Hepatic stellate cell (primary cell): ENCODE measurements at places on chromosomes 5 and 9.

- no peak for DNase-seq
Observed at GRCh38 chr9:78210841-78211301, 25.0 kb upstream of the CEP78 start.

GRCh38 chr9:37342895-37343294 lies 79.6 kb upstream of the GRHPR start:
- no peak for DNase-seq

DNA sequence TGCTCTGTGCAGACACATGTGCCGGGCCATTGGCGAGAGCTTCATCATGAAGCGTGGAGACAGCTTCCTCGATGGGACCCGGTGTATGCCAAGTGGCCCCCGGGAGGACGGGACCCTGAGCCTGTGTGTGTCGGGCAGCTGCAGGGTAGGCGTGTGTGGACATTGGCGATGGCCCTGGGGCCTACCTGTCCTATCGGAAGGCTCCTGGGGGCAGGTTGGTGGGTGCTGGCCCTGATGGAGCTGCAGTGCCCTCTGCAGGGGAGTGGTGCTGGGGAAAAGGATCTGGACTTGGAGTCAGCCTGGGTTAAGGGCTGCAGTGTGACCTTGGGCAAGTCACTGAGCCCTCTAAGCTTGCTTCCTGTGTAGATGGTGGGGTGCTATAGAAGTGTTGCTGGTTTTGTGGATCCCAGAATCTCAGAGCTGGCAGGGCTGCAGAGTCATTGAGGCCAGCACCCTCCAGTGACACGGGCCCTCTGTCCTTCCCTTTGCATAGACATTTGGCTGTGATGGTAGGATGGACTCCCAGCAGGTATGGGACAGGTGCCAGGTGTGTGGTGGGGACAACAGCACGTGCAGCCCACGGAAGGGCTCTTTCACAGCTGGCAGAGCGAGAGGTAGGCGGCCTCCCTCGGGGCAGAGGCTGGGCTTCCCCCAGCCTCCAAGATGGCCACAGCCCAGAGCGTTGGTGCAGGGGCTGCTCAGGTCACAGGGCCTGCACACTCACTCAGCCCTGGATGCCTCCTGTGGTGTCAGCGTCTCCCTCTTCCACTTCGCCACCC lies 15.8 kb downstream of the ADAMTS13 start:
- no peak for DNase-seq

- DNase-seq = peak; percentile 20
Observed at GRCh38 chr9:83220730-83221129, 157.8 kb upstream of the RASEF start.

GRCh38 chr5:43769571-43770355 lies 166.8 kb downstream of the NNT start:
- DNase-seq = peak; percentile 22

DNA sequence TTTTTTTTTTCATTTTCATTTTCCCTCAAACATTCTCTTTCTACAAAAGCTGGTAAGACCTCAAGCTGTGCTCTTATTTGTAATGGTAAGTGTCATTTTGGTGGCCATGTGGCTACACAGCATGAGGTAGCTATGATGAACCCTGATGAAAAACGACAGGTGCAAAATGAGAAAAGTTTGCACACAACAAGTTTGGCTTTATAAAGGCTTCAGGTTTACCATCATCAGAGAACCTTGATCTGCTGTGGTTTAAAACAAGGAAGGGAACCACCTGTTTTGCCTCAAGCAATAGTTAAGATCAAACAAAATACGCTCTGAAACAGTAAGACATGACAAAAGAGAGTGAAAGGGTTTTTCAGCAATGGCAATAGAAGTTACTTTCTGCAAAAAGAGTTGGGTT lies 1124.6 kb upstream of the ACO1 start:
- no peak for DNase-seq

DNA sequence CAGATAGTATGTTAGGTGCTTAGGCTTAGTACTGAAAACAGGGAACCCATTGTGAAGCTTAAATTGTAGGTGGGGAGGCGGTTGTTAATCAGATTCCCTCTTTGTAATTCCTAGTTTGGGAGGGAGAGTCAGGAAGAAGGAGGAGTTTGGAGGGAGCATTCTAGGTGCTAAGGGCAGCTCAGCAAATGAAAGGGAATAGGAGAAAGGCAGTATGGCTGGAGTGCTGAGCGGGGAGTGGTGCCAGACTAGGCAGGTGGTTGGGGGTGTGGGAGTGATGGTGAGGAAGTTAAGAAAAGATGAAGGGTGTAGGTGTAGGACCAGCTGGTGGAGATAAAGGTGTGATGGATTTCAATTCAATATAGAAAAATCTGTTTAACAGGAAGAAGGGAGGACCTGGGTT lies 11.1 kb upstream of the GARNL3 start:
- no peak for DNase-seq

GRCh38 chr5:79962575-79963222 lies 28.4 kb downstream of the MTX3 start:
- DNase-seq = peak; percentile 9

GRCh38 chr9:18238752-18239447 lies 235.1 kb upstream of the ADAMTSL1 start:
- no peak for DNase-seq

GRCh38 chr5:97624886-97625285 lies 441.8 kb upstream of the RIOK2 start:
- no peak for DNase-seq

DNA sequence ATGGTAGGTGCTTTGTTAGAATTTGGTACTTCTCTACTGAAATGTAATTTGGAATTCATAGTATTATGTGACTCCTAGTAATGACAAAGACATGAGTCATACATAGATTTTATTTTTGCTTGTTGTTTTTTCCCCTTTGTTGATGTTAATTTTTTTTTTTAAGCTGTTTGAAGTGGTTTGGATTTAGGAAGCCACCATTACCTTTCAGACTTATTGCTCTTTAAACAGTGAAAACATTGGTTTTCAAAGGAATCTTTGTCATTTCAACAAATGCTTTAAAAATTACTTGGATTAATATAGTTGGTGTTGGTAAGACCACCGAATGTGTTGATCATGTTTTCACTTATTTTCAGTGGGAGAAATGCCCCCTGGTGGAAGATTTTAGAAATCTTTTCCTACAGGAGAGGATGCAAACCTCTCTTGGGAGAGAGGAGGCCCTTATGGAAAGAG lies 170.1 kb upstream of the PITX1 start:
- DNase-seq = no peak
